Ascending aorta (tissue), 2 donors: ENCODE measurements at places on chromosomes 5 and 9. TPM values are rescaled to one million over a fixed set of nuclear protein-coding genes. Genes with fewer than 3 reads are reported as not detected.

Gene NXNL2
- not detected for total RNA-seq

Gene STPG3
- total RNA-seq: not detected

Gene ORM2
- total RNA-seq: 0.64 TPM

Gene SUSD1
- 13.0 TPM for total RNA-seq

Gene DEPDC1B
- total RNA-seq: 2.4 TPM

Gene FAM200C
- not detected for total RNA-seq

Gene PCDHA1
- total RNA-seq: not detected

Gene MARCOL
- not detected for total RNA-seq

Gene GABRP
- 0.43 TPM for total RNA-seq

Gene SPINK6
- total RNA-seq: not detected

Gene SAPCD2
- total RNA-seq: 8.7 TPM

Gene HIGD2A
- total RNA-seq: 36.7 TPM

Gene PDCD1LG2
- total RNA-seq: 1.1 TPM

Gene TSSK1B
- total RNA-seq: not detected
